Right forelimb (tissue), 1 donor: ENCODE measurements at places on chromosomes 6 and 20.

DNA sequence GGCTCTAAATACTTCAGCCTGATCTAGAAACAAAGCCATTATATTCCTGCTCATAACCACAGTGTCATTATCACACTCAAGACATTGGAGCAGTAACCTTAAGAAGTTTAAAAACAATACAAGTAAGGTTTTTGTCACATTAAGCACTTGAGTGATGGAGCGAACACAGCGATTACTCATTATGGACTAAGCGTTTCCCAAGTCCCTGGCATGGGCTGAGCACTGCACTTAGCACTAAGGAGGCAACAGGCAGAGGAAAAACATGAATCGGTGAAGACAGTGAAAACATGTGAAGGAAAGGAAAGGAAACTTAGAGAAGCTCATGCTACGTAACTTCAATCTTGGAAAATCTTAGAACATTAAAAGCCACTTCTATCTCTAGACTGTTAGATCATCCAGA, 108.7 kb downstream of the SLC24A3 start:
- no peak for DNase-seq

- no peak for DNase-seq
These were observed 270.5 kb upstream of the EXOC2 start for GRCh38 chr6:963456-963855.

GRCh38 chr6:112383191-112383590, 36.1 kb downstream of the RFPL4B start:
- no peak for DNase-seq

DNA sequence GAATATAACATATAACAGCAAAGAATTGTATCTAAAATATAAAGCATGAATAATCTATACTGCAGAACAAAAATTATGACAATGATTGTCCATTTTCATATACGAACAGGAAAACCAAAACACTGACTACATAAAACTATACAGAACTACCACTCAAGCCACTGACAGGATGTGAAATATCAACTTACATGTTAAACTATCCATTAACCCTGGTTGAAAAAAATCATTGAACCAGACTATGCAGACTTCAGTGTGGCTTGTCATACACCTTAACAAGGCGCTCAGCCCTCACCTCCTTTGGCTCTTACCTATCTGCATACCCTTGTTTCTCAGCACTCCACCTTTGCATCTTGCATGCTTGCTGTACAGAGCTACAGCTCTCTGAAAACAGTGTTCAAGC, 34.9 kb downstream of the ASCC3 start:
- no peak for DNase-seq

DNA sequence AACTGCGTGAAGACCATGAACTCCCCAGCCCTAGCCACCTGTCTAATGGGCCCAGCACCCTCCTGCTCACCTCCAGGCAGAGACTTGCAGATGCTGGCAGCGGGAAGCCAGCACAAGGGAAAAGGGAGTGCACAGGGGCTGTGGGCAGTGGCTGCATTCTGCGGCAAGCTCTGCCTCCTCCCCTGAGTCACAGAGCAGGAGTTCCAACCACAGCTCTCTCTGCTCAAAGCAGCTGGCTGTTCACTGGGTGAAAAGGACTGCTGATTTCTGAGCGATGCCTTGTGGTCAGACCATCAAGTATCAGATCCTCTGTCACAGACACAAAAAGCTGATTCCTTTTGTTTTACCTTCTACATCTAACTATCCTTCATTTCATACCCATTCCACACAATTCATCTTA, 10.5 kb downstream of the NKX2-2 start:
- DNase-seq, result no peak

DNA sequence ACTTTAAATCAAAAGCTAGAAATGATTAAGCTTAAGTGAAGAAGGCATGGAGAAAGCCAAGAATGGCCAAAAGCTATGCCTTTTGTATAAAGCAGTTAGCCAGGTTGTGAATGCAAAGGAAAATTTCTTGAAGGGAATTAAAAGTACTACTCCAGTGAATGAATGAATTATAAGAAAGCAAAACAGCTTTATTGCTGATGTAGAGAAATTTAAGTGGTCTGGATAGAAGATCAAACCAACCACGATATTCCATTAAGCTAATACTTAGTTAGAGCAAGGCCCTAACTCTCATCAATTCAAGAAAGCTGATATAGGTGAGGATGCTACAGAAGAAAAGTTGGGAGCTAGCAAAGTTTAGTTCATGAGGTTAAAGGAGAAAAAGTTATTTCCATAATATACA, 988.5 kb upstream of the ADGRB3 start:
- no peak for DNase-seq

GRCh38 chr6:41595166-41595565, 43.1 kb upstream of the MDFI start:
- no peak for DNase-seq

DNA sequence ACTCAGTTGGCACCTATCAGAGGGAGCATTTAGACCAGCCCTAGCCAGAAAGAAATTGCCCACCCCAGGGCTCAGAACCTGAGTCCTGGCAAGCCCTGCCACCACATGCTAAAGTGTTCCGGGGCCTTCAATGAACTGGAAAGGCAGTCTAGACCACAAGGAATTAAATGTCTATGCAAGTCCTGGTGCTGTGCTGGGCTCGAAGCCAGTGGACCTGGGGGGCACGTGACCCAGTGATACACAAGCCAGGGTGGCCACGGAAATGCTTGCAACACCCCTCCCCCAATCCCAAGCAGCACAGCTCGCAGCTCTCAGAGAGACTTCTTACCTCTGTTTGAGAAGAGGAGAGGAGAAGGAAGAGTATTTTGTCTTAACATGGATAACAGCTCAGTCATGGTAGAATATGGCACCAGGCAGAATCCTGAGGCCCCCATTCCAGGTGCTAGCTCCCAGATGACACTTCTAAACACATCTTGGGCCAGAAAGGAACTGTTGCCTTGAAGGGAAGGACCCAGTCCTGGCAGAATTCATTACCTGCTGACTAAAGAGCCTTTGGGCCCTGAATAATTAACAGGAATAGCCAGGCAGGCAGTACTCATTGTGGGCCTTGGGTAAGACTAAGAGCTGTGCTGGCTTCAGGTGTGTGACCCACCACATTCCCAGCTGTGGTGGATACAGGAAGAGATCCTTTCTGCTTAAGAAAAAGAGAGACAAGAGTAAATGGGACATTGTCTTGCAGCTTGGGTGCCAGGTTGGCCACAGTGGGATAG, 111.3 kb downstream of the BTBD9 start:
- DNase-seq, result no peak

GRCh38 chr6:155247618-155248007, 16.2 kb upstream of the CLDN20 start:
- no peak for DNase-seq

GRCh38 chr6:151018046-151018445, 152.5 kb downstream of the MTHFD1L start:
- DNase-seq, result no peak

- no peak for DNase-seq
These were observed 55.4 kb downstream of the PREX1 start for GRCh38 chr20:48772183-48772976.

DNA sequence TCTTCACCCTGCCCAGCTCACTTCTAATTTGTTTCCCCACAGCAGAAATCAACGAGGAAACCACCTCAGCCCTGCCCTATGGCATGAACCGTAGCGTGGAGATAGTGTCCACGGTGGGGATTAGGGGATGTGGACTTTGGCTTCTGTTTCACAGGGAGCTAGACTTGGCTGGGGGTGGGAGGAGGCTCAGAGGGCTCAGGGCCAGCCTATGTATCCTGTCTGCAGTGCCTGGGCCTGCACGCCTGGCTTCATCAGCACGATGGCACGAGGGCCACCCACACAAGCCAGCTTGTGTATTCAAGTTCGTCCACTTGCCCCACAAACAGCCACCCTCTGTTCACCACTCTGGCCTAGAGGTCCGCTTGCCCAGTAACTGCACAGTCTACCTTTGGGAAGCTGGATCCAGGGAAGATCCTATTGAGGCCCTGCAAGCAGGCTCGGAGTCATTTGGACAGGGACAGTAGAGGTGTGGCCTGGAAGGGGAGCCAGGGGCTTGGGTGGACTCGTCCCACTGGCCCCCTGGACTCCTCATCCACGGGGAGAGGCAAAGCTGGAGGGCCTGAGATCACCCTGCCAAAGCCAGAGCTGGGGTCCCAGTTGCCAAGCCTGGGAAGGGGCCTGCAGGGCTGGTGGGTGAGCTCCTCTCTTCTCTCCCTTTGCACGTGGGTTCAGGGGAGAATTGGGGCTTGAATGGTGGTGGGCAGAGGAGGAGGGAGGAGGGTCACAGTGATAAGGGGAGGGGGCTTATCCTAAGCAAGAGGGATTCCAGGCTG, 38.0 kb upstream of the FAM83D start:
- no peak for DNase-seq

- no peak for DNase-seq
These were observed 283.4 kb downstream of the HAO1 start for GRCh38 chr20:7656687-7657467.

GRCh38 chr6:163333038-163333437, 81.5 kb upstream of the QKI start:
- no peak for DNase-seq

DNA sequence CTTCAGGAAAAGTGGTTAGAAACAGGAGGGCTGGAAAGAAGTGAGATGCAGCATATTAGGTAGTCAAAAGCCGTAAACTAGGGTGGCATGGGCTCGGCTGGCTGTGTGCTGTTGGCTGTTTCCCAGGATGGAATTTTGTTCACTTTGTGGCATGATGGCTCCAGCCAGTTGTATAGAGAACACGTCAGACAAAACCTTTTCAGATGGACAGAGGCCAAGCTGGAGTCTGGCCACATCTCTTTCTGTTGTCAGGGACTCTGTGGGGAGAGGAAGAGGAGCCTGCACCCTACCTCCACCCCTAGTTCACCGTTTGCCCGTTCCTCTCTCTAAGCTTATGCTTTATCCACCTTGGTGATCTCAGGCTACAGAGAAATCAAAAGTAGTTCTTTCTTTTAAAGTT, 22.0 kb downstream of the C6orf89 start:
- no peak for DNase-seq

GRCh38 chr20:41432746-41433145, 66.1 kb upstream of the EMILIN3 start:
- DNase-seq, result no peak

GRCh38 chr20:3685341-3685740, 3.5 kb upstream of the ADAM33 start:
- no peak for DNase-seq

DNA sequence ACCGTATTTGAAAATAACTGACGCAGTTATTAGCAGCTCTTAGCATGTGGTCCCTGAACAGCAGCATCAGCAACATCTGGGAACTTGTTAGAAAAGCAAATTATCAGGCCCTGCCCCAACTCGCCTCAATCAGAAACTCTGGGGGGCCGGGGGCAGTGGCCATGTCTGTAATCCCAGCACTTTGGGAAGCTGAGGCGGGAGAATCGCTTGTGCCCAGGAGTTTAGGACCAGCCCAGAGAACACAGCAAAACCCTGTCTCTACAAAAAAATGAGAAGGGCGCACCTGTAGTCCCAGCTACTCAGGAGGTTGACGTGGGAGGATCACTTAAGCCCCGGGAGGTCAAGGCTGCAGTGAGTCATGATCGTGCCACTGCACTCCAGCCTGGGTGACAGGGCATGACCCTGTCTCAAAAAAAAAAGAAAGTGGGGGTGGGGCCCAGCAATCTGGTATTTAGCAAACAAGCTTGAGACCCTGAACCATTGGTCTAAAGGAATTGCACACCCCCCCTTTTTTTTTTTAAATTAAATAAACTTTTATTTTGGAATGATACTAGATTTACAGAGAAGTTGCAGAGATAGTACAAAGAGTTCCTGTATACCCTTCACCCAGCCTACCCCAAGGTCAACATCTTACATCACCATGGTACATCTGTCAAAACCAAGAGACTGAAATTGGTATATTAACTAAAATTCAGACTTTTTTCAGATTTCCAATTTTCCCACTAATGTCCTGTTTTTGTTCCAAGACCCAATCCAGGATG, 6.7 kb downstream of the SRXN1 start:
- DNase-seq, result no peak

DNA sequence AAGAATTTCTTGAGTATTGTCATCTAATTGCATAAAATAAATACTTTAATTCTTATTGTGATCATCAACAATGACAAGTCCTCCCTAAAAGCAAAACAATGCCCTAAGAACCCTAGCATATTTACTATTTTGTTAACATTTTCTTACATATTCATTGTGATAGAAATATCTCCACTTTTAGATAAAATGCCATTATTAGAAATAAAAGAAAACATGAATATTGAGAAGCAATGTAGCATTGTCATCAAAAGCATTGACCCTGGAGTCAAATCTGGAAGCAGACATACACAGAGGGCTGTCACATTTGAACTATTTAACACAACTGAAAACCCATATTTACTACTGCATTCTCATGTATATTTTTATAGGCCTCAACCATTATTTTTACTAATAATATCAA, 257.7 kb downstream of the SYNE1 start:
- DNase-seq, result no peak

GRCh38 chr6:163720005-163720404, 305.5 kb downstream of the QKI start:
- no peak for DNase-seq

DNA sequence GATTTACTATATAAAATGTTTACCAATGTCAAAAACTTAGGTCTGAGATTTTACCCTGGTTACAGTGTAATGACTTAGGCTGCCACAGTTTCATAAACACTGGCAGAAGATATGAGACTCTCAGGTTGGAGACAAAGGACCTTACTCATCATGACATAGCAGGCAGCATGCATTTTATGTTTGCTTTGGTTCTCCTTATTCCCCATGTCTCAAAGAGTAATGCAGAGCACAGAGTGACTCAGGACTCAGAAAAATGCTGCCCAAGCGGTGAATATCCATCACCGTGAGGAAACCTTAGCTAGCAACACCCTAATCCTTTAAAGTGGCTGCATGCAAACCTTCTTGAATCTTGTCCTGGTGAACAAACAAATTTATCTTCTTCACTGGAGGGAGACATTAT, 112.1 kb upstream of the EYS start:
- DNase-seq, result no peak

GRCh38 chr6:135449246-135449645, 48.3 kb downstream of the AHI1 start:
- DNase-seq, result no peak

DNA sequence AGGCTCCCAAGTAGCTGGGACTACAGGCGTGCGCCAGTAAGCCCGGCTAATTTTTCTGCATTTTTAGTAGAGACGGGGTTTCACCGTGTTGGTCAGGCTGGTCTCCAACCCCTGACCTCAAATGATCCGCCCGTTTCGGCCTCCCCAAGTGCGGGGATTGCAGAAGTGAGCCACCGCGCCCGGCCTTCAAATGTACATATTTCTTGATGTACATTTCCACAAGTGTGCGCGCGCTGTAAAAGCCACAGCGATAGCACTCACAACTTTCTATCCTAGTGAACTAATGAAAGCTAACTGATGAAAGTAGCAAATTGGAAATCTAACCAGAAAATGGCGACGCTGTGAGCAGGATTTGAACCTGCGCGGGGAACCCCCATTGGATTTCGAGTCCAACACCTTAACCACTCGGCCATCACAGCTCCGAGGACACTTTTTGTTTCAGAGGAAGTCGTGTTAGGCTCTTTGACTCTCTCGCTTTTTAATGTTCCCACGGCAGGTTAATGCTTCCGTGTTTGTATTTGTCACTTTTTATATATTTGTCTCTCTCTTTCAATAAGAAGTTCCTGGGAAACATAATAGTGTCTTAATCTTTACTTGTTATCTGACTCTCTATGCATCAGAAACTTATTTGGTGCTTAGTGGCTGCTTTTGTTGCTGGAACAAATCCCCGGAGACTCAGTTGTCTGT, 199.4 kb upstream of the ZNF184 start:
- DNase-seq, result no peak
